ENCODE measurements at places on chromosomes 16 and 17.

- no peak for DNase-seq
Observed at GRCh38 chr16:13158427-13158826, 257.0 kb downstream of the SHISA9 start.

DNA sequence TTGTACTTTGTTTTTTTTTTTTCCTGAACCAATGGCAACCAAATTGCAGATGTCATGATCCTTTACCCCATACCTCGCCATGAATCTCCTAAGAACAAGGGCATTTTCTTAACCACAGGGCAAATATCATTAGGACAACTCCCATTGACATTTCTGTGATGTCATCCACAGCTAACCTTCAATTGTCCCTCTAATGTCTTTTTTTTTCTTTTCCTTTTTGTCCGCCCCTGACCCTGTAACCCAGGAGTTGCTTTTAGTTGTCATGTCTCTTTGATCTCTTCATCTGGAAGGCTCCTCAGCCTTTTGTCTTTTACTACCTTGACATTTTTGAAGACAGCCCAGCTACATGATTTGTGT lies 410 bp upstream of the NAGPA start:
- no peak for DNase-seq

DNA sequence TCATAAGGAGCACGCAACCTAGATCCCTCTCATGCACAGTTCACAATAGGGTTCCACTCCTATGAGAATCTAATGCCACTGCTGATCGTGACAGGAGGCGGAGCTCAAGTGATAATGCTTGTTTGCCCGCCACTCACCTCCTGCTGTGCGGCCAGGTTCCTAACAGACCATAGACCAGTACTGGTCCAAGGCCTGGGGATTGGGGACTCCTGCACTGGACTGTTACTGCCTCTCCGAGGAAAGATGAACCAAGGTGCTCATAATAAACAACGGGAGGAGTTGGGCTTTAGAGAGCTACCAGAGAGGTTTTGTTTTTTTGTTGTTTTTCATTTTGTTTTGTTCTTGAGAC lies 58.2 kb downstream of the TK2 start:
- DNase-seq, result no peak

GRCh38 chr17:68853036-68853435 lies 102.2 kb downstream of the ABCA8 start:
- no peak for DNase-seq

- DNase-seq, result no peak
Observed at GRCh38 chr17:59401725-59402124, 70.3 kb downstream of the YPEL2 start.

DNA sequence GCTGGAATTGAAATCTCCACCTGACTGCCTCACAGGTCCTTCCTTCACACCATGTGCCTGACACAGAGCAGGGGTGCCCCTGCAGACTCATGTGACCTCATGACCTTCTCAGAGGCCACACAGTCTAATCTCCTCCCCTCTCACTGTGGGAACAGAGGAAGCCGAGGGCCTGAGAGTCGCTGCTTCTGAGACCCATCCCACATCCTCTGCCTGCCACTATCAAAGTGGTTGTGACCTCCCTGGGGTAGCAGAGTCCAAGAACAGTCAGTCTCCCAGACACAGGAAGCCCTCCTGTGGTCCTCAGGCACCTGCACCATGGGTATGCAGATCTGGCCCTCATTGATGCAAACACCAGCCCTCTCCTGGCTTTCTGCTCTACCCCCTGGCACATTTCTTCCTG lies 78.5 kb downstream of the RAB11FIP4 start:
- DNase-seq, result no peak

- peak; percentile 35 for DNase-seq
Observed at GRCh38 chr17:4236456-4236855, 27.3 kb downstream of the ANKFY1 start.

DNA sequence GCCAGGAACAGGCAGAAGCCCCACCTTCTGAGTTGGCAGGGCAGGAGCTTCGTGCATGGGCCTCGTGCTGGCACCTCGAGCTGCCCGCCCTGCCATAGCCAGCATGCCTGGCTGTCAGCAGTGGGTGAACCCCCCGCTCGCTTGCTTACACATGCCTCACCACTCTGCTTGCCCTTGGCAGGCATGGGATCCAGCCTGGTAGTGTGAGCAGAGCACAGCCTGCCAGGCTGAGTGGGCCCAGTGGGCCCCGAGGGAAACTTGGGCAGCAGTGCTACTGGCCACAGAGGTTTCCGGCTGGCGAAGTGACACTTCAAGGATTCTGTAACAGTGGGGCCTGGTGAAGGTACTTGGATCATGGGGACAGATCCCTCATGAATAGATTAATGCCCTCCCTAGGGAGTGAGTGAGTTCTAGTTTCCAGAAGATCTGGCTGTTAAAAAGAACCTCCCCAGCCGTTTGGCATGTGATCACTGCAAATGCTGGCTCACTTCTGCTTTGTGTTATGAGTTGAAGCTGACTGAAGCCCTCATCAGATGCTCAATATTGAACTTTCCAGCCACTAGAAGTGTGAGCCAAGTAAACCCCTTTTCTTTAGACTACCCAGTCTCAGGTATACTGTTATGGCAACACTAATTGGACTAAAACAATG lies 114.7 kb downstream of the BCAS3 start:
- no peak for DNase-seq

GRCh38 chr17:81655378-81656117 lies 794 bp downstream of the PDE6G start:
- DNase-seq, result no peak

DNA sequence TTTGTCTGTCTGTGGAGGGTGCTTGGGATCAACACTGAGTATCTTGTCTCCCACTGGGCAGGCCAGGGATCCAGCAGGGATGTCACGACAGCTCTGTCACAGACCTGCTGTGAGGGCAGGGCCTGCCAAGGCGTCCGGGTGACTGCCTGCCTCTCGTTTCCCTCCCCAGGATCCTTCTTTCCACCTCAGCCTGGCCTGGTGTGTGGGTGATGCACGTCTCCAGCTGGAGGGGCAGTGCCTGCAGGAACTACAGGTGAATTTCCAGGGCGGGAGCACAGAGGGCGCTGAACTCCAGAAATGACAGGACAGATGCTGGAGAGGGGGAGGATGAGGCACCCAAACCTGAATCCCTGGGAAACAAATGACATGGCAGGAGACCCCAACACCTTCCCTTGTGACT lies 6.8 kb upstream of the MMP15 start:
- DNase-seq, result no peak

DNA sequence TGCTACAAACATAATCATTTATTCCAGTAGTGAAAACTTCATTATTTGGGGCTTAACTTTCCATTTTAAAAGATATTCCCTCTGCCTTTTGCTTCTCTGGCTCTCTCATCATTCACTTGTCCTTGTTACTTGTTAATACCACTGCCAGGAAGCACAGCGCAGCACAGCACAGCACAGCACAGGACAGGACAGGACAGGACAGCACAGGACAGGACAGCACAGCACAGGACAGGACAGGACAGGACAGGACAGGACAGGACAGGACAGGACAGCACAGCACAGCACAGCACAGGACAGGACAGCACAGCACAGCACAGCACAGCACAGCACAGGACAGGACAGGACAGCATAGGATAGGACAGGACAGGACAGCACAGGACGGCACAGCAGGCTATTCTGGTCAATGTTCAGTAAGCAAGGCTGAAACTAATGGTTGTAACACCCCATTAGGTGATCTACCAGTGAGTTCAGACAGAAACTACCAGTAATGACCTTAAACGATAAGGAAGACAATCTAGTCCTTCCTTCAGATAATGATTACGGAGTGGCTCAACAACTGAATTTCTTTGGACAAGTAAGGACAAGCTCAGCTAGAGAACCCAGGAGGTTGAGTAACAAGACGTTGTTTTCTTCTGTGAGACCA lies 31.9 kb downstream of the COG1 start:
- DNase-seq, result no peak

- DNase-seq, result peak; percentile 91
Observed at GRCh38 chr17:38508954-38509771, 80.9 kb downstream of the ARHGAP23 start.

GRCh38 chr17:82051776-82052637 lies at the start of the genes GPS1 and RFNG:
Gene GPS1 (plus strand): TSS chr17:82051898. CDS start chr17:82051932, 34 bp downstream.
Gene RFNG (minus strand): TSS chr17:82051811. CDS start chr17:82051766, 45 bp downstream.
- peak; percentile 51 for DNase-seq

DNA sequence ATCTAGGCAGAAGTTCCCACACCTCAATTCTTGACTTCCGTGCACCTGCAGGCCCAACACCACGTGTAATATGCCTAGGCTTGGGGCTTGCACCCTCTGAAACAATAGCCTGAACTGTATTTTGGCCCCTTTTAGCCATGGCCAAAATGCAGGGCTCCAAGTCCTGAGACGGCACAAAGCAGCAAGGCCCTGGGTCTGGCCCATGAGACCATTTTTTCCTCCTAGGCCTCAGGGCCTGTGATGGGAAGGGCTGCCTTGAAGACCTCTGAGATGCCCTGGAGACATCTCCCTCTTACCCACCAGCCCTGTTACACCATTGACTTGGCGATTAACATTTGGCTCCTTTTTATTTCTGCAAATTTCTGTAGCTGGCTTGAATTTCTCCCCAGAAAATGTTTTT lies 238.6 kb downstream of the CDH13 start:
- no peak for DNase-seq

DNA sequence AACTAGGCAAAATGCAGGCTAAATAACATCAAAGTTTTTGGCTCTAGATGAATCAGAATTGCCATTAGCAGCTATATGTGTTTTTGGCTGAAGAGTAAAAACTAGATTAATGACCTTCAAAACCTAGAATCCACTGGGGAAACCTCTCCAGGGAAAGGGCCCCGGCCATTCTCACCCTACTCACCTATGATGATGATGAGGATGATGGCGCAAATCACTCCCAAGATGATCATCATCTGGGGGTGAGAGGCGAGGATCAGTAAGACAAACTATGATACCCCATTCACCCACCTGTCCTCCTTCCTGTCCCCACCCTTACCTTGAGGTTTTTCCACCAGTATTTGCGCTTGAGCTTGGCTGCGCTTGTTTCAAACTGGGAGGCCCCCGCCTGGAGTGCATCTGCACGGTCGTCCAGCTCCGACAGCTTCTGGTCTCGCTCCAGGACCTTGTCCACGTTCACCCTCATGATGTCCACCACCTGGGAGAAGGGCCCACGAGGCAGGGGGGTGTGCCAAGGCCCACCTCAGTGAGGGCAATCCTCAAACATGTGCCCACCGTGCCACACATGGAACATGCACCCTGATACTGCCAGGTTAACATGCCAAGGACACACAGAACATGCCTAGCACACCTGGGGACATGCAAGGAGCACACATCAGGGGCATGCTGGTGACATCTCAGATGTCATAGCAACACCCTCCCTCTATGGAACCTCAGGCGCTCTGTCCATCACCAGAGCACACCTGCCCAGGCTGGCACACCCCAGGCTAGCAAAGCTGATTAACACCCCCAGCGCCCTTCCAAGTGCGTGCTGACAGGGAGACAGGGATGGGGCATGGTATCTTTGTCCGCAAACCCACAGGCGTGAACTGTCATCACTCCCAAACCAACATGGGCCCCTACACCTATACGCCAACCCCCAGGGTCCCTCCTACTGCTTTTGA lies 1.2 kb downstream of the VAMP2 start:
- no peak for DNase-seq

DNA sequence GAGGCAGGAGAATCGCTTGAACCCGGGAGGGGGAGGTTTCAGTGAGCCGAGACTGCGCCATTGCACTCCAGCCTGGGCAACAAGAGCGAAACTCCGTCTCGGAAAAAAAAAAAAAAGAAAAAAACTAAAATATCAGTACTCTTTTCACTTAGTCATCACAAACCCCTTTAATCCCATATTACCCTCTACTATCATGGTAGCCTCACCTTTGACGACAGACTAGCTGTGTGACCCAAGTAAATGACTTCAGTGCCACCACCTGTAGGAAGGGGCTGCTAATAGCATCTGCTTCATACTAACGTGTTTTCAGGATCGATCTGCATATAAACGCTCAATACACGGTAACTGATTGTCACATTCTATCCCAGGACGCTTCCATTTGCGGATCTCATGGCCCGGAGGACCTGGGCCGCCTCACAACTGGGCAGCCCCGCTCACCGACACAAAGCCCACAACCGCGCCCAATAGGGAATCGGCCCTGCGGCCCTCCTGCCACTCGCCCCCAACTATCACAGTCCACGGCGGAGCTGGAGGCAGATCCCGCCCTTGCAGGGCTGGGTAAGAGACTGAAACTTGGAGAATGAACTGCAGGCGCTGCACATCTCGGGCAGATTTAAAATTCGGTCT lies 1.1 kb upstream of the ZNF263 start:
- peak; percentile 73 for DNase-seq

DNA sequence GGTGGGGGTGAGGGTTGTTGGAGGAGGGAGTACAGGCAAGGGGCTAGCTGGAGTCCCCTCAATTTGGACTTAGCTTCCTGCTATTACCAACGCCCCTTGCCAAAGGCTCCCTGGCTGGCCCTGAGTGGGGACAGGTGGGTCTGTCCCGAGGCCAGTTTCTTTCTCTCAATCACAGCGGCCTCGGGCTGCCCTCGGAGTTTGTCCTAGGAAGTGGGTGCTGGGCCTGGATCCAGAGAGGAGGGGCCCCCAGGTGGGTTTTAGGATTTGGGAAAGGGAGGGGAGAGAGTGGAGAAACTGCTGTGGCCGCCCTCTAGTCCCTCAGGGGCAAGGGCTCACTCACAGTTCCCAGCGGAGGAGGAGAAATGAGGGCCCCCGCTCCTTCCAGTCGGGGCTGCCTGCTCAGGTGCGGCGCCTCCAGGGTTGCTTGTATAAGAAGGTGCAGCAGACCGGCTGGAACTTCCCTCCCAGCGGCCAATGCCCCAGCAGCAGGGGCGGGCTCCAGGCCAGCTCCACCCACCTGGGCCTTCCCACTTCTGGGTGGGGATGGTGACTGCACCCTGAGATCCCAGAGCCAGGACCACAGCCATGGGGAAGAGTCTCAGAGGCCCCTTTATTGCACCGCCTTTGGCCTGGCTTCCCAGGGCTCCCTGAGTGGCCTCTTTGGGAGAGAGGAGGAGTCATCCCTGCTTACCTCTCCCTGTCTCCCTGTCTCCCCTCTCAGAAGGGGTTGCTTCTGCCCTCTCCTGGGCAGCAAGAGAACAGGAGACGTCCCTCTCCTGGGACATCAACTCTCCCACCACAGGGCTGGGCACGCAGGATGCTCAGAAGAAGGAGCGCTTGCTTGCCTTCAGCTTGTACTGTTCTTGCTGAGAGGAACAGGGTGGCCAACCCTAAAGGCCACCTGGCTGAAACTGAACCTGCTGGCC lies 112.0 kb upstream of the SMURF2 start:
- DNase-seq, result peak; percentile 73

- no peak for DNase-seq
Observed at GRCh38 chr17:58918884-58919283, 163.2 kb downstream of the PPM1E start.

GRCh38 chr17:77948690-77949114 lies 9.8 kb upstream of the TNRC6C start:
- DNase-seq, result peak; percentile 29

GRCh38 chr16:750485-750884 lies 9.7 kb upstream of the CIAO3 start:
- no peak for DNase-seq

DNA sequence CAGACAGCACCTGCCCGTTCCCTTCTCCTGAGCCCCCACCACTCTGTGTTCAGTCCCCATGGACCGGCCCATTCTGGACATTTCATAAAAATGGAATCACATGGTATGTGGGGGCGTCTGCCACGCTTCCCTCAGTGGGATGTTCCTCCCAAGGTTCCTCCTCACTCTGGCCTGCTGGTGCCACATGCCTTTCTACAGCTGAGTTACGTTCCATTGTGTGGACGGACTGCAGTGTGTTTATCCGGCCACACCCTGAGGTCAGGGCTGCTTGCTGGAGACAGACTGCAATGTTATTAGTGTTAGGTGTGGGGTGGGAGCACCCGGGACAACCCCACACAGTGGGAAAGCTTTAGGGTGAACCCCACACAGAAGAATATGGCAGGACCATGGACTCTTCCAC lies 5.9 kb upstream of the AATK start:
- no peak for DNase-seq

Data from fibroblast of skin of abdomen (primary cell).